Stimulated activated CD4-positive, alpha-beta T cell treated with anti-CD3 and anti-CD28 coated beads, Interleukin-15, amount 100 ng/mL, for 1 hour (primary cell): ENCODE measurements at places on chromosomes 7 and 10.

DNA sequence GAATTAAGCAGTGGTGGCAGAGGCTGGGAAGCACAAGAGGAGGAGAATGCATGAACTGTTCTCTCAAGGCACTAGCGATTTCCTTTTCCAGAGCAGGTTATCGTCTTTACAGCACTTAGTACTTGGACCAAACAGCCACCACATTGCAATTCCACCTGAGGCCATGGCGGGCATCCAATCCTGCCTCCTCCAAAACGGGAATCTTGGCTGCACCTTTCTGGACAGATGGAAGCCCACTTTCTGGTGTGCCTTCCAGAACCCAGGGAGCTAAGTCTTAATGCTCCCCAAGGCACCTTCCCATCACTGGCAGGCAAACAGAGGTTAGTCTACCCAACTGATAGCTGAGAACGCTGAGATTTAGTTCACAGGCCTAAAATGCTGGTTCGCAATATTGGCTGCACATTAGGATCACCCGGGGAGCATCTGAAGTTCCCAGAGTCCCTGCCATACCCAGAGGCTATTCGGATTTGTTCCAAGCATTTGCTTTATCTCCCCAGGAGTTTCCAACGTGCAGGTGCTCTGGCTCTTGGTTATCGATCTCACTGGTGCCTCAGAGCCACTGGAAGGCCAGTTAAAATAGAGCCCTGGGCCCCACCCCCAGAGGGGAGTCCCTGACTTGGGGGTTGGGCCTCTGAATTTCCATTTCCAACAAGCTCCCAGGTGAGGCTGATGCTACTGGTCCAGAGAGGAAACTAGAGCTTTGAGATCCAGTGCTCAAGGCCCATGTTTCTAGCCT, 62.2 kb downstream of the KCNMA1 start:
- DNase-seq, result no peak

DNA sequence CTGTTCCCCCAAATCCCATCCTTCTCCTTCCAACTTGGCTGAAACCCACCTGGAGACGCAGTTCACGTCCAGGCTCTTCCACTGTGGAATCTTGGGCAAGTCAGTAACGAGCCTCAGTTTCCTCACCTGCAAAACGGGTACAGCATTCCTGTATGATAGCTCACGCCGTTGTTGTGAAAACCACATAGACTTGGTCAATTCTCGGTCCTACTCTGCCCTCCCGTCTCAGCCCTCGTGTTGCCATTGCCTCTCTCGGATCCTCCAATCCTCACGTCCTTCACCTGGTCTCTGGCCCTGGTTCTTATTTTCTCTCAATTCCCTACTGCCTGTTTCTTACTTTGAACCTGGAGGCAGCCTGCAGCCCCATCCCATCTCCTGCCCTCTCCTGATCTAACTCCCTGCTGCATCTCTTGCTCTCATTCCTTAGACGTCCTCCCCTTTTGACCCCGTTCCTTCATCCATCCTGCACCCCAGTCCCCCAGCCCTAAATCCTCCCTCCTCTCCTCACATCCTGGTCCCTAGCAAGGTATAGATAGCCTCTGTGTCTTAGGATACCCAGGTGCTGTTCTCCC, 2.0 kb upstream of the MUC12 start:
- DNase-seq, result no peak

GRCh38 chr10:119658274-119658673, 7.1 kb downstream of the BAG3 start:
- DNase-seq, result no peak

GRCh38 chr7:37476428-37476827, 27.8 kb upstream of the ELMO1 start:
- no peak for DNase-seq

GRCh38 chr10:3435671-3436070, 263.1 kb upstream of the PITRM1 start:
- DNase-seq, result no peak

- DNase-seq, result peak; percentile 38
Measured at GRCh38 chr7:8442814-8443304, 9.4 kb downstream of the NXPH1 start.

DNA sequence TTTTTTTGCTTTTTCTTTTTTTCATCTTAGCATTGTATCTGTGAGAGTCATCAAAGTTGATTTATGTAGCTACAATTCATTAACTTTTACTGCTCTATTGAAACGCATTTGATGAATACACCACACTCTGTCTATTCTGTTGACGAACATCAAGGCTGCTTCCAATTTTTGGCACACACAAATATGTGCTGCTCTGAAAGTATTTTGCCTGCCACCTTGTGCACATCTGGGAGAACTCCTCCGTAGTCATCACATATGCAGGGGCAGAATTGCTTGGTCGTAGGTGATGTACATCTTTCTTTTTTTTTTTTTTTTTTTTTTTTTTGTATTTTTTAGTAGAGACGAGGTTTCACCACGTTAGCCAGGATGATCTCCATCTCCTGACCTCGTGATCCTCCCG, 796.8 kb downstream of the KCNMA1 start:
- DNase-seq, result no peak

GRCh38 chr7:151141855-151142685, 25.4 kb downstream of the GBX1 start:
- no peak for DNase-seq

- DNase-seq, result no peak
Measured at GRCh38 chr7:134293002-134293740, 23.6 kb downstream of the SLC35B4 start.

GRCh38 chr7:131459256-131459655, 97.2 kb downstream of the PODXL start:
- no peak for DNase-seq

DNA sequence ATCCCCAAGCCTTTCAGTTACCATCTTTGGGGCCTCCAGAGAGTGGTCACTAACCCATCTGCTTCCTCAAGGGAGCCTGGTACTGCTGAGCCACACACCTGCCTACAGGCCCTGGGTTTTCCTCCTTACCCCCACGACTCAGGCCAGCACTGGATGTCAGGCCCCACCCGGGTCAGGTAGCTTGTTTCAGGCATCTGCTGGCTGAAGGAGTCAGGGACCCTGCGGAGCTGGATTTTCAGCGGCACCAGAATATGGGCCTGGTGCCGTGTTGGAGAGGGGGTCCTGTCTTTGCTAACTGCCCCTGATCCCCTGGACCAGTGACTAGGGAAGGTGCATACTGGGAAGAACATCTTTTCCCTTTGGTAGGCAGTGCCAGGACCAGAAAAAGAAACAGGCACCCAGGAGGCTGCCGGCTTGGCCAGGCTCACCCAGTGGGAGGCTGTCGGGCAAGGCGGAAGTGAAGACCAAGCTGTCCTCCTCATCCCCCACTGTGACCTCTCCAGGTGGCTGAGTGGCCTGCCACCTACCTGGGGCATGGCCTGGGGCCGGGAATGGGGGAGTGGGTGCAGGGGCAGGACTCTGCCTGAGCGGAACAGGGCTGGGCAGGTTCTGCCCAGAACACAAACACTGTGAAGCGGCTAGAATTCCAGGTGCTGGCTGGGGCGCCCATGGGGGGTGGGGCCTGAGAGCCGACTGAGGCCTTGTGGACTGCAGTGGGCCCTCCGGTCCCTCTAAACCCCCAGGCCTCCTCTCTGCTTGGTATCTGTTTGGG, 12.4 kb upstream of the SAMD8 start:
- no peak for DNase-seq

DNA sequence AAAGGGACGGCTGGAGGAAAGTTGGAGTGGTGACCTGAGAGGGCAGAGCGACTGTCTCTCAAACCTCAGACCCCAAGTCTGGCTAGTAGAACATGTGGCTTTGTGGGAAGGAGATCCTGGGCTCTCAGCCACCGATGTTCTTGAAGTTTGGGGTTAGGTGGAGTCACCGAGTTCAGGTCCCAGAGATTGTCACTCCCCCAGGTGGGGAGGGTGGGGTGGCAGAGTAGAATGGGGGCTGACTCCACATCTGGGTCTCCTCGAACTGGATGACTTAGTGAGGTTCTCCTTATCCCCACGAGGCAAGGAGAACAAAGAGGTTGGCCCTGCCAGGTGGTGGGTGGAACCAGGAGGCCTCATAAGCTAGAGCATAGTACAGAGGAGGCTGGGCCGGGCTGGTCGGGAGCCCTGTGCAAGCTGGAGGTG, 14.7 kb upstream of the PNLIPRP2 start:
- no peak for DNase-seq

DNA sequence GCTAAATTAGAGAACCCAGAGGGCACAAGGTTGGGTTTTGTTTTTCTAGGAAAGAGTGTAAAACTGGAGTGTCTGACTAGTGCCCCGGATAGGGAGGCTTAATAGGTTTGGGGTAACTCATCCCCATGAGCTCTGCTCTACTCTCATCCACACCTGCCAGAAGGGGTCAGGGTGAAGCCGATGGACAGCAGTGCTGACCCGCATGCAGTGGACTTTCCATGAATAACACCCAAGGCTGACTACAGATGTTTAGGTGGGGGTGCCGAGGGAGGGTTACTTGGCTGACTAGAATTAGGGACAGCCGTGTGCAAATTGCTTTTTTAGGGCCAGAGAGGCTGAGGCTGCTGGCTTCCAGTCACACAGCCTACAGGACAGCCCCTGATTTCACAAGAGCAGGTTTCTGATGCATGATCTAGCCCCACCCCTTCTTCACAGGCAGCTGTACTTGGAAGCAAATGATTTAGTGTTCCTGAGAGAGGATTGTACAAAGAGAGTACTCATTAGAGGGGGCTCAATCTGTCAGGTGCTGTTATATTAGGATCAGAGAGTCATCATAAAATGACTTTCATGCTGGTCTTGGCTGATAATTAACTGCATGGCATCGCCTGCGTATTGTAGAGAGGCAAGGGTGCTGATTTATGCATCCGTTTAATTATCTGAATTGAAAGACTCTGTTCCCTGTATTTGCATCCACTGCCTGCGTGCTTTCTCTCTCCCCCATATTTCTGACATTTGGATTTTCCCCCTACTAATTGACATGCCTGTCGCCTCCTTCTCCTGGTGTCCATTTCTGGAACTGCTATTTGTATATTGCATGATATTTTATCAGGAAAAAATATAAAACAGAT, 9.5 kb downstream of the INHBA start:
- DNase-seq, result no peak

DNA sequence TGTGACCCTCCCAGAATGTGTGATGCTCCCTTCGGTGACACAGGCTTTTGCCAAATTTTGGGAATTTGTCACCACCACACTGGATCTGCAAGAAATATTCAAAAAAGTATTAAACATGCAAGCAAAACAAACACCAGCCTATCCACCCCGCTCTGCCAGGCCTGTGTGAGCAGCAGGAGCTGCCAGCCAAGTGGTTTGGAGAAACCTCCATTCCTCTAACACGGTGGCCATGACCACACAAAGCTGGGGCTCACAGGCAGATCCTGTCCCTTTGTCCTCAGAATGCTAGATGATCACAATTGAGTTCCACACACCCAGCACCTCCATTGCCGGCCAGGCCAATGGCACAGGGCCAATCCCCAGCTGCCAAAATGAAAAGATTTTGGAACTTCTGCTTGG, 261.9 kb upstream of the PPP2R2D start:
- DNase-seq, result no peak

DNA sequence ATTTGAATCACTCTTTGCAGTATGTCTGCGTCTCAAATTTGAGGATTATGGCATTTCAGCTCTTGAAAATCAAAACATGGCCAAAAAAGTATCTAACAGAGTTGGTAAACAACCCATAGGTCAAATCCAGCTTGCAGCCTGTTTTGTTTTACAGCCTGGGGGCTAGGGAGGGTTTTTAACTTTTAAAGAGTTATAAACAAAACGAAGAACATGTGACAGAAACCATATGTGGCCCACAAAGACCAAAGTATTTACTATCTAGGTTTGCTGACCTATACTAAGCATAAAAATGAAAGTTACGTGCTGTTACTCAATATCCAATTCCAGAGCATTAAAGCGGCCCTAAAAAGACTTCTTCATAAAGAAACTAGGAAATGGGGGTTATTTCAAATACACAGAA, 55.5 kb upstream of the STARD3NL start:
- DNase-seq, result no peak

DNA sequence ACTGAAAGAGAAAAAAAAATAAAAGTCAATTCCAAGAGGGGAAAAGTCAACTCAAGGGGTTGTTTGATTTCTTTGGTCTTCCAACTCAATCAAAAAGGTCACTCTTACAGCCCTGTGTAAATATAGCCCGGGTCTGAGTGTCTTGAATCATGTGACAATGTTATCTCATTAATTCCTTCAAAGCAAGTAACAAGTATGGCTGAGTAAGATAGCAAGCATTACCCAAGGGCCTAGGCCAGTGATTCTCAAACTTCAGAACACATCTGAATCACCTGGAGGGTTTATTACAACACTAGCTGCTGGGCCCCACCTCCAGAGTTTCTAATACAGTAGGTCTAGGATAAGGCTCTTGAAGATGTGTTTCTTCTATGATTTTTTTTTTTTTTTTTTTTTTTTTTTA, 125.0 kb downstream of the PRLHR start:
- DNase-seq, result no peak

DNA sequence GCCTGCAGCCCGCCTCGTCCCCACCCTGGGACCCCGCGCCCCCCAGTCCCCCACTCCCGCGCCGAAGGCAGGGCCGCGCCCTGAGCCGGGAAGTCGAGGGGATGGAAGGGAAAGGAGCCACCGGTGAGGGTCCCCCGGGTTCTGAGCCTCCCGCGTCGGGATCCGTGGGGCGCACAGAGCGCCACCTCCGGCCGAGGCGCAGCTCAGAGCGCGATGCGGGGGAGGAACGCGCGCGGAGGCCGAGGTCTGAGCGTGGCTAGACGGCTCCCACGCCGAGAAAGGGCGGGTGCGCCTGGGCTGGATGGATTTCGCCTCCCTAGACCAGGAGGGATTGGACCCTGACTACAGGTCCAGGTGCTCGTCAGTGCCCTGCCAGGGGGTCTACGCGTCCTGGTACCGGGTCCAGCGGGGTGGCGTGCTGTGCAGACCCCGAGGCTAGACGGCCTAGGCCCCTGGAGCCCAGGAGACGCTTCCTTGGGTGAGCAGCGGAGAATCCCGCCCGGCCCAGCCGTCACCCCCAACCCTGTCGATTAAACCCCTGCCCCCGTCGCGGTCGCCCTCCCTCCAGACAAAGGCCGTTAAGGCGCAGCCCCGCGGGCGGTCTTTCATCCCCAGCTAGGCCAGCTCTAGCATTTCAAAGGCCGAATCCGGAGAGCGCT, 986 bp upstream of the PDGFA start:
- no peak for DNase-seq

DNA sequence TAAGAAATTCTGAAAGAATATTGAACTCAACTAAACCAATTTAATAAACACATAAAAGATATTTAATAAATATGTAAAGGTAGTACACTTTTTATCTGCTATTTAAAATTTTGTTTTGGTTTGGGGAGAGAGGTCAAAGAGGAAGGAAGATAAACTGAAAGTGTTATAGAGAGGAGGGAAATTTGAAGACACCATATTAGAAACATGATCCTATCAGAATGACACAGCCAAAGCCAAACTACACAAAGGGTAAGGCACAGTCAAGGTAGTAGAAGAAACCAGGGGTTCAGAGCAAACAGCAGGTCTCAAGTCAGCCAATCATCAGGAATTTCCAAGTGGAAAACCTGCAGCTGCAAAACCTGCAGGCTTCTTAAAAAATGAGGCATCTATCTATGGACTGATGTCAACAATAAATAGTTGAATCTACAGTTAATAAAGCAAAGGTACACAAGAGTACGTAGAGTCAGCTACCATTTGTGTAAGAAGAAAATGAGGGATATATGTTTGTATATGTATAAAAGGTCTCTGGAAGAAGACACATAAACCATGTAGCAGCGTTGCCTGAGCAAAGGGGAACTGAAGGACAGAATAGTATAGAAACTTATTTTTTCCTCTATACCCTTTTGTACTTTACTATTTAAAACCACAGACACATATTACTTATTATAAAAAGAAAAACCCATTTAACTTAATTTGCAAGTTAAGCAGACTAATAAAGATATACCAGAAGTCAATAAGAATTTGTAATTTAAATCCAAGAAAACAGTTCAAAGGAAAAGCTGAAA, 10.0 kb downstream of the ZNF800 start:
- no peak for DNase-seq
